ENCODE measurements at places on chromosomes 12 and 14.

GRCh38 chr12:114649585-114649984, 34.4 kb downstream of the TBX3 start:
- DNase-seq = no peak

DNA sequence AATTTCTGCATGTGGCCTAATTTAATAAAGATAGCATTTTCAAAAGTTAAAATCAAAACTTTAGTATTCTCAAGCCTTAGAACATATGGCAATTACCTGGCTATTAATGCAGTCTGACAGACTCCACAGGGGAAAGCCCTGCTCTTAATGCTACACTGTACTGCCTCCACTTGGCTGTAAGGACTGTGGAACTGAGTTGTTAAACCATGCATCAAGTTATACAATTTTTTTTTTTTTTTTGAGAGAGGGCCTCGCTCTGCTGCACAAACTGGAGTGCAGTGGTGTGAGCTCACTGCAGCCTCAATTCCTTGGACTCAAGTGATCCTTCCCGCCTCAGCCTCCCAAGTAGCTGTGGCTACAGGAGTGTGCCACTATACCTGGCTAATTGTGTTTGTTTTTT, 19.0 kb upstream of the NDUFA12 start:
- no peak for DNase-seq

GRCh38 chr12:119911182-119911581, 34.1 kb upstream of the CIT start:
- DNase-seq = no peak

DNA sequence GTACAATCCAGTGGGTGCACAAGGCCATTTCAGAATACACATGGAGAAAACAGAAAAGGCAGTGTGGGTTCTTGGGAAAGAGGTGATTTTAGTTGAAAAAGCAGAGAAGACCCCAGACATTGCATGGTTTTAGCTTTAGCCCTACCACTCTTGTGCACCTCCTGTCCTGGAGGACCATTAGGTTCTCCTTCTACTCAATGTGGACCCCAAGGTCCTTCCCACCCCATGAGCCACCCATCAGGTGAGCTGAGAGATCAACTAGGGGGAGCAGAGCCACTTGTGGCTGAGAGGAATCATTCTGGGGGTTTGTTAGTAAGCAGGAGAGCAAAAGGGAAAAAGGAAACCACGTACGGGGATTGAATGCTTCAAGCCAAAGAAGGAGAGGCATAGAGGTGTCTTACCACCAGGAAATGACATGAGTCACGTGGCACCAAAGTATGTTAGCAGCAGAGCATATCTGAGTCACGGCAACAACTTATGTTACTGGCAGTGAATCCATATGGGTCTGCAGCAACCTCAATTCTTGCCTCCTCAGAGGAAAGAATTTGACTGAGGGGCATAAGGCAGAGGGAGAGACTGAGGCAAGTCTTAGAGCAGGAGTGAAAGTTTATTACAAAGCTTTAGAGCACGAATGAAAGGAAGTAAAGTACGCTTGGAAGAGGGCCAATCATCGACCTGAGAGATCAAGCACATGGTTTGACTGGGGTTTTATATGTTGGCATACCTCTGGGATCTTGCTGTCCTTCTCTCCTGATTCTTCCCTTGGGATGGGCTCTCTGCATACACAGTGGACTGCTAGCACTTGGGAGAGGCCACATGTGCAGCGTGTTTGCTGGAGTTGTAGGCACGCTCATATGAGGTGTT, 73.9 kb downstream of the HSD17B6 start:
- DNase-seq = no peak

DNA sequence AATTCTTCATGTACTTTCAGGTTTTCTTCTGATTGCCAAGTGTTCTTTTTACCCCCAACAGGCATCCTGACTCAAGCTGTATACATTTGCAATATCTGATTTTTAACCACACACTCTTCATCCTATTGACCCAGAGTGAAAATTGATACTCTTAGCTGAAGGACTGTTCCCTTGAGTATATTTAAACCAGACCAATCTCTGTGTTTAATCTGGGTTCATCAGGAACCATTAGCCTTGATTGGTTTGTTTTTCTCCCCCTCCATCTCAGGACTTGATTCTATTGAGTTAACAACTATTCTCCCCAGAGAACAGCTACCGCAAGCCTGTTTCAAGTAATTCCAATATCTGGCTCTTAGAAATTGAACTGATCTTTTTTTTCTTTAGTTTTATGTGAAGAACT, 222.3 kb upstream of the NOVA1 start:
- no peak for DNase-seq

DNA sequence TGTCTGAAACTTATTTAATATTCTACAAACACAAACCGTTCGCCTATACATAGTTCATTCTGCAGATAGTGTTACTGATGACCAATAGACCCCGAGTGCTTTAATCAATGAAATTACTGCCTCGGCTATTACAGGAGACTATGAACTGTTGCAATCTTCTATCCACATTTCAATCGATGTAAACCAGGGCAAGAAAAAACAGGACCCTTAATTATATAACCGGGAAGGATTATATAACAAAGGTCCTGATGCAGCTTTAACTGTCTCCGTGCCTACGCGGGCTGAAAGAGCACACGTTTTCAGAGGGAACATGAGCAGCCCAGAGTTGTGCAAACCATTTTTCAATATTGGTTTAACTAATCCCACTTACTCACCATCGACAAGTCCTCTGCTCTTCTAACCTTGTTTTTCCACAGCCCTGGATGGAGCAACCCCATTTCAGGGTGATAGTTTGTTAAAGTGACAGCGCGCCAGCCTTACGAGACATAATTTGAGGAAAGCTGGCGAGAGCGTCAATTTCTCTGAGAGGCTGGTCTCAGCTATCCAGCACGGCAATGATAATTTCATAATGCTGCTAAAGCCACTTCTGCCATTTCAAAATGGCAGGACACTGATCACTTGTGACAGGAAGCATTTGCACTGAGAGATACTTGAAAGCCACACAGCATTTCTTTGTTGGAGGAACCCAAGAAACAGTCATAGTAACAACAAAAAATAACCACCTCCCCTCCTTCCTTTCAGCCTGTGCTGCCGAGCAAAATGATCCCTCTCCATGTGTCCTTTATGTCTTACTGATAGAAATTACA, 184.6 kb downstream of the FOXN3 start:
- no peak for DNase-seq

DNA sequence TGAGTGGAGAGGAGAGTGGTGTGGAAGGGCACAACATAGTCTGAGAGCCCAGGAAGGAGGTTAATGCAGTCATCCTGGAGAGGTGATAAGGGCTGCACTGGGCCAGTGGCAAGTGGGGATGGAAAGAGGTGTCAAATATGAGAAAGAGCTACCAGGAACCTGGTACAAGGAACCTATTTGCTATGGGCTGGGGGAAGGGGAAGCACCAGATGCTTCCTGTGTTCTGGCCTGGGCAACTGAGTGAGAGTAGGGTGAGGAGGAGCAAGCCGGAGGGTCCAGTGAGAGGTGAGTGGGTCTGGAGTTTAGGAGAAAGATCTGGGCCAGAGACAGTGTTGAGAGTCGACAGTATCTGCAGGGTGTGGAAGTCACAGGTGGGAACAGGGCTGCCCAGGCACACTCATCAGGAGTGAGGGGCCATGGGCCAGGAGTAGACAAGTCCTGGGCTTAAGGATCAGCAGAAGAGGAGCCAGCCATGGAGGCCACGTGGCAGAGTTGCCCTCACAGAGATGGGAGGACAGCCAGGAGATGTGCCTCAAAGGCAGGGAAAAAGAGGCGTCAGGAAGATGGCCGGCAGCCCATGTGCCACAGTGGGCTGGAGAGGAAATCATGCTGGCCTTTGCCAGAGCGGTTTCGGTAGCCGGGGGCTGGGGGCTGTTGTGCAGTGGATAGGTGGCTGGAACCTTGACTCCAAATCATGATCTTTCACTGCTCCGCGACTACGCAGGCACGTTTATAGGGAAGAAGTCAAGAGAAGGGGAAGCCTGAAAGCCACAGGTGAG, 2.9 kb upstream of the AQP6 start:
- no peak for DNase-seq

DNA sequence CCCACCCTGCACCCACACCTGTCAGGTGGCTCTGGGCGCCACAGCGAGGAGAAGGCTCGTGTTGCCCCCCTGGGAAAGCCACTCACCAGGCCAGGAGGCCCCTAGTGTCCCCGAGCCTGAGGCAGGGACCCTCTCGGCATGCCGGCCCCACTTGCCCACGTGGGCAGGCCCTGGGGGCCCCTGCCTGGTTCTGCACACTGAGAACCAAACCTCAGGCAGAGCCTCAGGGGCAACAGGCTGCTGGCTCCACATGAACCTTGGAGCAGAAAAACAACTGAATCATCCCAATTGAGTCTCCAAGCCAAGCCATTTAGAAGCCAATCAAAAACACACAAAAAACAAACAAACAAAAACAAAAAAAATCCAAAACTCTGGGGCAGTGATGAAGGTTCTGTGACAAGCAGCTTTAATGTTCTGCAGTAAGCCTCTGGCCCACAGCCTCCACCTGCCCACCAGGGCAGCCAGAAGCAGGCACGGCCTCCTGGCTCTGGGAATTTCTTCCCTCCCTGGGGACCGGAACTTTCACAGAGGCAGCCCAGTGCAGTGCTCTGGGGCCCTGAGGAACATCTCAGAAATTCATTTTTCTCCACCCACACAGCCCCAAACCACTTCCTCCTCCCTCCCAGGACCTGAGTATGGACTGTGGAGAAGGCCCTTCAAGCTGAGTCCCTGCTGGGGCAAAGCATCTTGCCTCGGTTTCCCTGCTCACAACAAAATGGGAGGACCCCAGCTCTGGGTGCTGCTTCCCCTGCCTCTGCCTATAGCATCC, 90.2 kb downstream of the CHGA start:
- no peak for DNase-seq

GRCh38 chr14:103892247-103892646, 36.0 kb upstream of the TDRD9 start:
- no peak for DNase-seq

DNA sequence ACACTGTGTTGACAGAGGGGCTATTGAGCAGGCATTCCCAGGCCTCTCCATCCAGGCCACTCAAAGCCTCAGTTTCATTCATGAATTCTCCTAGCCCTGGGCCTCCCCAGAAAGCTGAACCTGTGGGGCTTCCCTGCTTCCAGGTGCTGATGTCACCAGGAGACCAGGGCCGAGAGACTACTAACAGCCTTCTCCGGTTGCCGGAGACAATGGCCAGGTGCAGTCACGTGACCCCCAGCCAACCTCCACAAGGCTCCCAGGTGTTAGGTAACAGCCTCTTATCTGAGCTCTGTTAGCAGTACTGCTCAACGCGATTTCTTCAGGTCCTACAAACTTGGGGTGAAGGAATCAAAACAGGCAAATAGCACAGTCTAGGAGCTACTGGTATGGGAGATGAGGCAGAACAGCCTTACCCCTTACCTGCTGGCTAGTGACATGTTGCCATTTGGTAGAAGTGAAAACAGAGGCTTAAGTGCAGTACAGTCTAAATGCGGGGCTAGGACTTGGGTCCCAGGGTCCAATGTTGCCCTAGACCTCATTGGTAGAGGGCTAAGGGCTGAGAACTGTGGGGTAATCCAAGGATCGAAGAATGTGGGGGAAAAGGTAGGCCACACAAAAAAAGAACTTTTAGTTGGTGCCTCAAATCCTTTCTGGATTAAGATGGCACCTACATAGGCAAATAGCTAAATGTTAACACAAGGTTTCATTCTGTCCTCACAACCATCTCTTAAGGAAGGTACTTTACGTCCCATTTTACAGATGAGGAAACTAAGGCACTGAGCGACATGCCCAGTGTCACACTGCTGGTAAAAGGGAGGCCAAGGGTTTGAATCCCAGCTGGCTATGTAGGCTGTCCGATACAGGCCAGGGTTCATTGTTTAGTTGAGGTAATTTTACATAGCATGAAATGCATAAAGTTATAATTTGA, 3.8 kb downstream of the CCDC88C start:
- peak; percentile 42 for DNase-seq

GRCh38 chr12:55074806-55075205, 51.4 kb upstream of the OR9K2 start:
- no peak for DNase-seq

DNA sequence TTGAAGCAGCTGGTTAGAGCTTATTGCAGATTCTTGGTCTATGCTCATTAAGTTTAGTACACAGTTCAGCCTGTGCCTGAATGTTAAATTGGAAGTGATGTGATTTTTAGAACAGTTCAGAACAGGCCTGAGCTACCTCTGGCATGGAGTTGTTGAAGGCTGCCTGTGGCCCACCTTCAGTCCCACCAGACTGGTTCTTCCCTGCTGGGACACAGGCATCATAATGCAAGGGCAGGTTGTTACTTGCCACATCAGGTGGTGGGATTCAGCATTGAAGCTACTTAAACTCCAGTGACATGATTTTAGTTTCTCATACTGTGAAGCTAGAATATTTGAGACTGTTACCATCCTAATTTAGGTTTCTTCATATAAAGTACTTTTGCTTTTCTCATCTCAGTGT, 49.4 kb downstream of the PROX2 start:
- DNase-seq = no peak

DNA sequence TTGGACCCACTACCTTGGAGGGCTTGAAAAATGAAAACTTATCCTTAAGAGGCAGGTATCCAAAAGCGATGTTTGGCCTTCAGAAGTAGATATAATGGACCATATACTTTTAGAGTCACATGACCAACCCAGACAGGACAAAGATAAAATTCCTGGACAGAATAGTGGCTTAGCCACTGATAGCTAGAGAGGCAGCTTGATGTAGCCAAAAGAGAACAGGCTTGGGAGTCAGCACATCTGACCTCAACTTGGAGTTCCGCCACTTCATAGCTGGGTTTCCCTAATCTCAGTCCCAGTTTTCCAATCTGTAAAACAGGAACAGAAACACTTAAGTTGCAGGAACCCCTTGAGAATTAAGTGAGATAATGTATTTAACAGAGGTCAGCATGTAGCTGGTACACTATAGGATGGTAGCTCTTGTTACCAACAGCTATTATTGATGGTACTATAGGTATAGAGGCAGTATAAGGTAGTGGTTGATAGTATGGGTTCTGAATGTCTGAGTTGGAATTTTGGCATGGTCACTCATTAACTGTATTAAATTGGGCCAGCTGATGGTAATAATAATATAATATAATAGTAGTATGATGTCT, 63.2 kb upstream of the USP44 start:
- no peak for DNase-seq
